ENCODE measurements at places on chromosomes 13 and 19. TPM values are rescaled to one million over a fixed set of nuclear protein-coding genes. Genes with fewer than 3 reads are reported as not detected.

RNF17 gene
- polyA plus RNA-seq = 0.03 TPM

TMEM238 gene
- not detected for polyA plus RNA-seq

KLK5 gene
- polyA plus RNA-seq = not detected

SLC1A6 gene
- not detected for polyA plus RNA-seq

PABPC3 gene
- 0.10 TPM for polyA plus RNA-seq

GRCh38 chr19:54469496-54469934 is 3.6 kb downstream of the CDC42EP5 start:
- no peak for DNase-seq

DNA sequence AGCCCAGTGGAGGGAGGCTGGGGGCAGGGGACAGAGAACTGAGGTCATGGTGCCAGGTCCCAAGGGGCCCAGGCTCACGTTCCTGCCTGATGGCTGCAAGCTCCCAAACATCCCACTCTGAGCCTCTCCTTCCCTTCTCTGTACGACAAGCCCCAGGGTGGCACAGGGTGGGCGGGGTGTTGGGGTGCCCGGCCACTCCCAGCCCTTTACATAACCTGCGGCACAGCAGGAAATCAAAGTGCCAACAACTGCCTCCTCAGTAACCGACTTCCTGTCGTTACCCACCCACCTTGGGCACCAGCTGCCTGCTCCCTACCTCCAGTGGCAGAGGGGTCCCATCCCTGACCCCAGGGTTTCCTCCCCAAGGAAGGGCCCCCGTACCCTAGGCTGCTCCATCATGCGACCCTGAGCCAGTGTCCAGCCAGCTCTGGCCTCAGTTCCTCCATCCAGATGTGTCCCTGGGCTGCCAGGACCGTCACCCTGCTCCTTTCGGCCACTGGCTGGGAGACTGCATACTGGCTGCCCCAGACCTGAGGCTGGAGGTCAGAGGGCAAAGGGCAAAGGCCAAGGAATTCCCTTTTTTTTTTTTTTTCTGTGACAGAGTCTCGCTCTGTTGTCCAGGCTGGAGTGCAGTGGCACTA is 27.7 kb upstream of the NFIC start:
- DNase-seq = no peak

- no peak for DNase-seq
Measured at GRCh38 chr19:1954532-1954933, 13.6 kb downstream of the CSNK1G2 start.

DNA sequence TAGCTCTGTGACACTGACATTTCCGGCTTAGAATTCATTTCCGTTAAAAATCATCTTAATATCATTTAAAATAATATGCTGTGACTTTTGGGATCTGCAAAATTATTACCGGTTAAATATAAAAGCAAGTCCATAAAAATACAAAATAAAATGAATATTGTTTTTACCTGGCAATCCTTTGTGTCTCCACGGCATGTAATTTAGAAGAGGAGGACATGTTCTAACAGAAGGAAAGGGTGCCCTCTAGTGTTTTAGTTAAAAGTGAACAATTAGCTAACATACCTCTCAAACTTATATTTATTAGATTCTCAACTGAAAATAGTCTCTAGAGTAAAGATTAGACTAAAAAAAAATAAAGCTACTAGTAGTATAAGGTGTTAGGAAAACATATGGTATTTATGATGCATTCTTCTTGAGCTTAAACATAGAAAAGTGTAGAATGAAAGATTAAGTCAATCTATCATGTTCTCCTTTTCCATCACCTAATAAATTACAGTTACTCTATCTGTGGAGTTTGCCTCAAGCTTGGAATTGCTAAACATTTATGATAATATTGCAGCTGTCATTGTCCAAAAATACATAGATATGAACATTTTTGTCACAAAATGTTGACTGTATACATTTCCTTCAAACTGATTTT is 676.7 kb upstream of the SPRY2 start:
- peak; percentile 25 for DNase-seq

- peak; percentile 89 for DNase-seq
Measured at GRCh38 chr13:30340331-30341250, 33.2 kb upstream of the KATNAL1 start.

- DNase-seq = no peak
Measured at GRCh38 chr13:56501750-56502149, 639.0 kb upstream of the PRR20A start.

DNA sequence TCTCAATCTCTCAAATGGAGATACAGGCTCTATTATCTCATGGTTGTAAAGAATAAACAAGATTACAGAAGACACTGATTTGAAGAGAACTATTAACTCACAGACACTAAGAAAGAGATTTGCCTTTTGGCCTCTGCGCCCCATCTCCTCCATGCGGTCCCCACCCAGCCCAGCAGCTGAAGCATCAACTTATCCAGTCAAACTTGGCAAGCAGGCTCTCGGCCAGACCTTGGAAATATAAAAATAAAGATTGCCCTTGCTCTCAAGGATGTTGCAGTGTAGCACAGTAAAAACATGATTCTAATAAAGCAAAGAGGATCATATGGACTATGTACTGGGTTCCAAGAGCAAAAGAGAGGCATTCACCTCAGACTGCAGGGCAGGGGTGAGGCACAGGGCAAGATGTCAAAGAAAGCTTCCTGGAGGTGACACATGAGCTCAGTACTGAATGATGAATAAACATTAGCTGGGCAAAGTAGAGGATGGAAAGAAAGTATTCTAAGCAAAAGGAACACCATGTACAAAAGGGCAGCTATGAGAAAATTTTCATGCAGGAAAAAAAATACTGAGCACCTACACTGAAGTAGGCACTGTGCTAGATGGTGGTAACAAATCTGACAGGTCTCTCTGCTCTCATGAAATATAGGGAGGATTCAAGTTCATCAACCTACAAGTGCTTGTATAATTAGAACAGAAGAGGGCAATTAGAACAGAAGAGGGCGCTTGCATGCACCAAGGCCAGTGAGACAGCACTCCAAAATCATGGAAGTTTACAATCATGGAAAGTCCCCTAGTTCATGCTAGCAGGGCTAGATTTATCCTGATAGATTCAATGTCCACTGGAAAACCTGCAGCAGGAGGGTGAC is 85.0 kb downstream of the SACS start:
- DNase-seq = no peak

DNA sequence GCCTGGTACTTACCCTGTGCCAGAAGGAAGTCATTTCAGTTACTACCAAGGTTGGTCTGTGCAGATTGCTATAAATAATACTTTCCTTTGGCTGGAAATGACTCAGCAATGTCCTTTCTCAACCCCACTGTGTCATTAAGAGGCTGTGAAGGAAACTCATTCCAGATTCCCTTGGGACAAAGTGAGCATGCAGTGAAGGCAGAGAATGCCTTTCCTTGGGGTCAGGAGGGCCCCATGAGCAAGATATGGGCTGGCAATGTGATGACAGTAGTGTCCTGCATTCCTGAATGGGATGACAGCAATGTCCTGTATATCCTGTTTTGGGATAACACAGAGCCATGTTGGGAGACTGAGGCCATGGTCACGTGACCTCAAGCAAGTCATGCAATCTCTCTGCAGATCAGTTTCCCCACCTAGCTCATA is 213.1 kb upstream of the TMTC4 start:
- DNase-seq = peak; percentile 82

GRCh38 chr19:49469828-49470614 is 4.0 kb upstream of the FLT3LG start:
- DNase-seq = peak; percentile 32

- DNase-seq = no peak
Measured at GRCh38 chr19:33251526-33252090, 26.0 kb upstream of the SLC7A10 start.

DNA sequence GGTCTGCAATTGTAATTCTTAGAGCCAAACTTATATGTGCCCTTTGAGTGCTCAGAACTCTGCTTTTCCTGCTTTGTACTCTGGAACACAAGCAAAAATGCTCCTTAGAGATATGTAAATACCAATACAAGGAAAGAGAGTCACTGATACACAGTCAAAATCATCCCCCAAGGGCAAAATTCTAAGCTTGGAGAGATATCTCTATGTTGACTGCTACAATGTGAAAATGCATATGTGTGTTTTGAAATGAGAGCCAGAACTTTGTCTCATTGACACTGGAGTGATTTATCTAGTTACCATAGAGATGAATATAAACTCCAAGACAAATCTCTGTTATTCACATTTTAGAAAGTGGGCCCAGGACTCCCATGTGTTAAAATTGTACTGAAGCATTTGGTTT is 494.8 kb upstream of the SLITRK1 start:
- DNase-seq = no peak

GRCh38 chr13:78085434-78086225 is 167.0 kb upstream of the EDNRB start:
- no peak for DNase-seq

GRCh38 chr19:37936166-37936565 is 29.2 kb downstream of the SIPA1L3 start:
- no peak for DNase-seq

DNA sequence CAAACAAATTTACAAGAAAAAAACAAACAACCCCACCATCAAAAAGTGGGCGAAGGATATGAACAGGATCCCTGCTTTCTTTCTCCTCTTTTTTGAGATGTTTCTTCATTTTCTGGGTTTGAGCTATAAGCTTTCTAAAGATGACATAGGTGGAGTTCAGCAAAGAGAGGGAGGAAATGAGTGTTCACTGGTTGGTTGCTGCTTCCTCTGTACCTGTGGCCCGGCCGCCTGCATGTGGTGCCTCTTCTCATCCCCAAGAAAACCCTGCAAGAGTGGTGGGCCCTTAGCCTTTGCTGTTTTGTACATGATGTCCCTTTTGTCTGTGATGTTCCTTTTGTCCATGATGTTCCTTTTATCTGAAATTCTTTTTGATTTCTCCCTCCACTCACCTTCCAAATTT is 178.4 kb upstream of the SERP2 start:
- DNase-seq = no peak

GRCh38 chr13:102651392-102651791 is 43.5 kb downstream of the METTL21C start:
- DNase-seq = peak; percentile 61

- no peak for DNase-seq
Measured at GRCh38 chr13:65917731-65918130, 1312.4 kb downstream of the PCDH9 start.

DNA sequence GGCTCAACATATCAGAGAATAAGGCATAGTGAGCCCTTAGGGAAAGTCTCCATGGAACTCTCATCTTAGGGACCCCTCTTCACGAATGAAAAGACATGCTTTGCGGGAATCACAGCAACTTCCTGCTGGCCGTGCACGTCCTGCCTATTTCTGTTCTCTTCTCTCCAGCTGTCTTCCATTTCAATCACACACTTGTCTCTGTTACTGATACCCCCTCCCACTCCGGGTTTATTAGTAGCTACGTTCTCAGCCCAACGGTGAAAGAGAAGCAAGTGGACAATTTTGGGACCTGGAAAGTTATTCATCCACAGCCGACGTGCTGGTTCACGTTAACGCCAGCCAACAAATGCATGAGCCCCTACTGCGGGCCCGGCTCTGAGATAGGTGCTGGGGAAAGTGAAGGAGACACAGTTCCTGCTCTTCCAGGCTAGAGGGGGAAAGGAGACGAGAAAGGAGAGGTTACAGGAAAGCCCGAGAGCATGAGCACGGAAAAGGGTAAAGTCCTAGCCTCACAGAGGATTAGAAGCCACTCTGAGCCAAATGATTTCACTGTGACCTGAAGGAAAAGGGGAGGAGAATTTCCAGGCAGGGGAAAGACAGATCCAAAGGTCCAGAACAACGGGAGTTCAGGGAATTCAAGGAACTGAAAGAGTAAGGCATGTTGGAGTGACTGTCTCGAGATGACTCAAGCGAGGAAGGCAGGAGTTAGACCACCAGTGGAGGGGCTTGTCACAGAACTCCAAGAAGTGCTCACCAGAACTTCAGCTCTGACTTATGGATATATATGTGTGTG is 81.8 kb upstream of the CLDN10 start:
- no peak for DNase-seq

DNA sequence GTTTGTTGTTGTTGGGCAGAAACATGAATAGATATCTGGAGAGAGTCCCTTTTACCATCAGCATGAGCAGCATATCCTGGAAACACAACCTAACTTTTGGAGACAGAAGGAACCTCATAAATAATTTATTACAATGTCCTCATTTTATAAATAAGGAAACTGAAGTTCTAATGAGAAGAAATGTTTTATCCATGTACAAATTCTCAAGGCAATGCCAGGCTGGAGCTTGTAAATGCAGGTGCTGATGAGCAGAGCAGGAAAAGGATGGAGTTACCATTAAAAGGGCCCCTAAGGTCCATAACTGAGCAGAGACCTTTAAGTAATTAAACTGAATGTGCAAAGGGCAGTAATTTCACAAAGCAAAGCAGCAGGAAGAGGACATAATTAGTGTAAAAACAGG is 17.3 kb downstream of the LCP1 start:
- DNase-seq = no peak

- no peak for DNase-seq
Measured at GRCh38 chr13:46389457-46390451, 2.7 kb upstream of the RUBCNL start.

- DNase-seq = peak; percentile 65
Measured at GRCh38 chr19:55467236-55468053, 2.9 kb upstream of the C19orf85 start.

DNA sequence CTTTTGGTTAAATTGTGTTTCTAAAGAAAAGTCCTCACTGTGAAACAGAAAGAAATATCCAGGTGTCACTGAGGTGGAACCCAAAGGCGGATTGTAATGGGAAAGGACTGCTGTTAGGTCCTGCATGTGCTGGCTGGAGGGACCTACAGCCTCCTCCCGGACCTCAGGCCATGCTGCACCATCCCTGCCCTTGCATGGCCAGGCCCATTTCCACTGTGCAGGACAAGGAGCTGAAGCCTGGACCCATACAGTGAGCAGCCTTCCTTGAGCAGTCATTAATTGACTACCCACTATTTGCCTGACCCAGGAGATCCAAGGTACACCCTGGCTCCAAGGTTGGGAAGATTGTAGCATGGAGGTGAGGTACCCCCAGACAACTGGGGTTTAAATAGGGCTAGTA is 17.6 kb downstream of the VSTM2B start:
- no peak for DNase-seq

DNA sequence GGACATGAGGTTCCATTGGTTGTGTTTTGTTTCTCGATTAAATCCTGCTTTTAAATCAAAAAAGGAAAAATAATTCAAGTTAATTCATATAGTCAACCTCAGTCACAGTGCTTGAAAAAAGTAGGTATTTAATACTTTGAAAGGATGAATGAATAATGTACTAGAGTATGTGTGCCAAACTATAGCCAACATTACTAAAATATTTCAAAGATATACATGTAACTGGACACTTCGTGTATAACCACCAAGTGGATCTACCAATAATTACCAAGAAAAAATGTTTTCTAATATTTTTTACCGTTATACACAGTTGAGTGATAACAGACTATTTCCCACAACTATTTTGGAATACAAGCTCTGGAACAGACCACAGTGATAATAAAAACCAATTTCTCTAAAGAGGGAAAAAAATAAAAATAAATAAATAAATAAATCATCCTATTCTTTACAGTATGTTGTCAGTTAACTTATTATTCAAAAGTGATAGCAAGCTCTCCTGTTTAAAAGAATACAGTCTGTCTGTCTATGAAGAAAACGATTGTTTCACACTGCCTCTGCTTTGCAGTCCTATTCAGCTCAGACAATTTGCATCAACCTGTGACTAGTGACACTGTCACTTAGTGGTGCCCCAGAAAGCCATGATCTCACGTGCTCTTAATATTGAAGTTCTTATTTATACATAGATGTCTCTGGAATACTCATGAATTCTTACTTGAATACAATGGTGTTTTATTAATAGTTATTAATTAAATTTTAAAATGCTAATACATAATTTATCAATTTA is 58.2 kb downstream of the UBL3 start:
- peak; percentile 69 for DNase-seq
